Activated T-cell treated with anti-CD3 and anti-CD28 coated beads, Interleukin-2, amount 50 U/mL, for 72 hours (primary cell): ENCODE measurements at places on chromosomes 1 and 21. TPM values are rescaled to one million over a fixed set of nuclear protein-coding genes. Genes with fewer than 3 reads are reported as not detected.

DNA sequence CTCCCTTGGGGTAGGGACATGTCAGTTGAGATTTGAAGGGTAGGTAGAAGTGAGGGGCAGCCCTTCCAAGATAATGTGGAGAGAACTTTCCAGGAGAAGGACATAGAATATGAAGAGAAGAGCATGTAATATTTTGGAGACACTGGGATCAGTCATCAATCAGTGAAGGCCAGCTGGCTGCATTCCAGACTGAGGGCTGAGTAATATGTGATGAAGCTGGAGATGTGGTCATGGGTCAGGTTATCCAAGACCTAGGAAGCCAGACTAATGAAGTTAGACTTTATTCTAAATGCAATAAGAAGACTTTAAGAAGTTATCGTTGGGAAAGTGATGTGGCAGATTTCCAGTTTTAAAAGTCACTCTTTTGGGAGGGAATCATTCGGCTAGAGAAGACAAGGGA is 262.0 kb downstream of the HMCN1 start:
- H3K27me3 ChIP-seq, result no peaks in the 10 kb centered on the region
- no peaks in the 10 kb centered on the region for H3K36me3 ChIP-seq
- H3K27ac ChIP-seq, result no peak overlapping the region
- H3K4me1 ChIP-seq, result no peaks in the 10 kb centered on the region
- no peak for DNase-seq

DNA sequence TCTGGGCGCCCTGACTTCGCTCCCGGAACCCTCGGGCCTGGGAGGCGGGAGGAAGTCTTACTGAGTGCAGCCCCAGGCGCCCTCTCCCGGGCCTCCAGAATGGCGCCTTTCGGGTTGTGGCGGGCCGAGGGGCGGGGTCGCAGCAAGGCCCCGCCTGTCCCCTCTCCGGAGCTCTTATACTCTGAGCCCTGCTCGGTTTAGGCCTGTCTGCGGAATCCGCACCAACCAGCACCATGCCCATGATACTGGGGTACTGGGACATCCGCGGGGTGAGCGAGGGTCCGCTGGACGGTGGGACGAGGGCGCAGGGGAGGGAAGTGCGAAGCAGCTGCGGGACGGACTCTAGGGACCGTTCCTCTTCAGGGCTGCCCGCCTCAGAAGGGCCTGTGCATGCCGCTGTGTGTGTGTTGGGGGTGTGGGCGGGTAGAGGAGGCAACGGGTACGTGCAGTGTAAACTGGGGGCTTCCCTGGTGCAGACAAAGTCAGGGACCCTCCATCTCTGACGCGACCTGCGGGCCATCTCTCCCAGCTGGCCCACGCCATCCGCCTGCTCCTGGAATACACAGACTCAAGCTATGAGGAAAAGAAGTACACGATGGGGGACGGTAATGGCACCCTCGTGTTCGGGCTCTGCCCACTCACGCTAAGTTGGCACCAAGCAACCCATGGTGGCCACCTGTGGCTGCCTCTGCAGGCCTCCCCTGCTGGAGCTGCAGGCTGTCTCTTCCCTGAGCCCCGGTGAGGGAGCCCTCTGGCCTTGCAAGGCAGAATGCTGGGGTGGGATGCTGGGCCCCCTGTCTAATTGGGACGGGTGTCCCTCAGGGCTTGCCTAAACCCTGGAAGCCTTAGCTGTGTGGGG is at the start of gene GSTM1:
TSS of gene GSTM1 (plus strand) at position 177 of the 859 bp plus-strand sequence. CDS start at position 234, 57 bp downstream.
- H3K27me3 ChIP-seq, result no peaks in the 10 kb centered on the region
- H3K4me3 ChIP-seq, result peak within 1 kb of the TSS; percentile 86
- H3K36me3 ChIP-seq, result peaks cover 4% of the 10 kb centered on the region
- peaks cover 5% of the 10 kb centered on the region for H3K4me1 ChIP-seq

DNA sequence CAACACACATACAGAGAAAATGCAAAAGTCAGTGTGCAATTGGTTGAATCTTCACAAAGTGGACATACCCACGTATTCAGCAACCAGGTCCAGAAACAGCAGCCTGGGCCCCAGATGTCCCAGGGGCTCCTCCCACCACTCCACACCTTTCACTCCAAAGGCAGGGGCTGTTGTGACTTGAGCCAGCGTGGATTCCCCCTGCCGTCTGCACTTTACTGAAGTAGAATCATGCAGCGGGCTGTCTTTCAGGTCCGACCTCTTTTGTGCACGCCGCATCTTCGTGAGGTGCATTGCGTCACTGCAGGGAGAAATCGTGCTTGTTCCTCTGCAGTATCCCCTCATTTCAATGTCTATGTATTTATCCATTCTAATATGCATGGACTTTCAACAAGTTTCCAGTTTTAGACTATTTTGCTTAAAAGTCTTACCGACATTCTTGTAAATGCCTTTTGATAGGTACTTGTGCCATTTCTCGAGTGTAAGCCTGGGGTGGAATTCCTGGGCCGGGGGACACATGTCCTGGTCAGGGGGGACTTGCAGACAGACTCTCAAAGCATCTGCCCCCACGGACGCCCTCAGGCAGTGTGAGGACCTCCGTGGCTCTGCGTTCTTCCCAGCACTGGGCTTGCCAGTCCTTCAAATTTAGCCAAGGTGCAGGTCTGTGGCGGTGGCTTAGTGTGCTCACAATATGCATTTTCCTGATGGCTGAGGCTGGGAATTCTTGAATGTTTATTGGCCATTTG is 29.3 kb upstream of the ACTRT2 start:
- DNase-seq, result no peak
- no peak overlapping the region for H3K27ac ChIP-seq
- peaks cover 10% of the 10 kb centered on the region for H3K27me3 ChIP-seq
- H3K4me3 ChIP-seq, result no peak overlapping the region

The IKBKE gene
- total RNA-seq, result 21.1 TPM

DNA sequence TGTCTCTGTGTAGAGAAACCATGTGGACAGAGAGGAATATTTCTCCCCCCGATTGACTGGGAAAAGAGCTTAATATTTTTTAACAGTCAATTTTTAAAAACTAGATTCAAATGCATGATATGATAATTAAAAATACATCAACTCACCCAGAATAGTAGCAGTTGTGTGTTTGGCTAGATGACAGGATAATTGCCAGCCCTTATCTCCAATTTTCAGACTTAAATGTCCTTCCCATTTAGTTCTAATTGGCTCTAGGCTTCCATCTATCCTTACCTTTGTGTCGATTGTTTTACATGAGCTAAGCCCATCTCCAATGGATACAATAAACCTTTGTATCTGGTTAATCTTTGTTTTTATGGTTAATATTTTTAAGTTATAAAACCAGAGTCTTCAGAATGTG is 23.9 kb upstream of the KIAA0040 start:
- no peak overlapping the region for H3K4me3 ChIP-seq
- no peaks in the 10 kb centered on the region for H3K36me3 ChIP-seq
- DNase-seq, result no peak
- H3K27me3 ChIP-seq, result no peaks in the 10 kb centered on the region

DNA sequence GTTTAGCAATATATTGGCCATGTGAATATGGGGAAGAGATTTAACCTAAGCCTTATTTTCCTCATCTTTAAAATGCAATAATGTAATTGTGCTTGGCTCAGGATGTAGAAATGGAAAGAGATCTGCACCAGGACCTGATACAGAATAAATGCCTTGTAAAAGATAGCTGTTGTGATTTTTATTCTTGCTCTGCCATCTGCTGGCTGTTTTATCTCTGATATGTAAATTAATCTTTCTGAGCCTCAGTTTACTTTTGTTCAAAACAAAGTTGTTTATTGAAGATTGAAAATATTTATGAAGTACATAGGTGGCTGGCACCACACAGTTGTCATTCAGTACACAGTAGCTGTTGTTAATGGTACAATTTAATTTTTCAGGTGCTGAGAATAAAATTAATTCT is 21.9 kb downstream of the ZYG11B start:
- no peak for DNase-seq
- H3K27me3 ChIP-seq, result no peaks in the 10 kb centered on the region
- no peaks in the 10 kb centered on the region for H3K4me1 ChIP-seq
- H3K4me3 ChIP-seq, result no peak overlapping the region
- no peaks in the 10 kb centered on the region for H3K36me3 ChIP-seq

DNA sequence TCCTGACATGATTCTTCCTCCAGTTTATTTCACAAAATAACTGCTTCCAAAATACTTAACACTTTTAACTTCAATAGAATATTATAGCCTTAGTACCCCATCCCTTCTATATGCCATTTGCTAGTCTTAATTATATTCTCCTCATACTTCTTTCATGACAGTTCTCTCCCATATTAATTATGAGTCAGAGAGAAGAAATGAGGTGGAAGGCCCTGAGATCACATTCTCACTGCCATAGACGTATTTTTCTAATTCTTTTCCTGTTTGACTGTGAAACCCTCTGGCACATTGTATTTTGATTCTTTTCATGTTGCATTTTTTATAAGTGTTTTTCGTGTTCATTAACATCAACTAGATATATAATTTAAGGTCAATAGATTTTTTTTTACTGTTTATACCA is 88.4 kb downstream of the GTF2B start:
- H3K4me1 ChIP-seq, result peaks cover 12% of the 10 kb centered on the region
- H3K4me3 ChIP-seq, result no peak overlapping the region
- peak overlapping the region; percentile 21 for H3K27ac ChIP-seq
- peaks cover 18% of the 10 kb centered on the region for H3K36me3 ChIP-seq
- no peaks in the 10 kb centered on the region for H3K27me3 ChIP-seq
